ENCODE measurements at places on chromosomes 6 and 20.

DNA sequence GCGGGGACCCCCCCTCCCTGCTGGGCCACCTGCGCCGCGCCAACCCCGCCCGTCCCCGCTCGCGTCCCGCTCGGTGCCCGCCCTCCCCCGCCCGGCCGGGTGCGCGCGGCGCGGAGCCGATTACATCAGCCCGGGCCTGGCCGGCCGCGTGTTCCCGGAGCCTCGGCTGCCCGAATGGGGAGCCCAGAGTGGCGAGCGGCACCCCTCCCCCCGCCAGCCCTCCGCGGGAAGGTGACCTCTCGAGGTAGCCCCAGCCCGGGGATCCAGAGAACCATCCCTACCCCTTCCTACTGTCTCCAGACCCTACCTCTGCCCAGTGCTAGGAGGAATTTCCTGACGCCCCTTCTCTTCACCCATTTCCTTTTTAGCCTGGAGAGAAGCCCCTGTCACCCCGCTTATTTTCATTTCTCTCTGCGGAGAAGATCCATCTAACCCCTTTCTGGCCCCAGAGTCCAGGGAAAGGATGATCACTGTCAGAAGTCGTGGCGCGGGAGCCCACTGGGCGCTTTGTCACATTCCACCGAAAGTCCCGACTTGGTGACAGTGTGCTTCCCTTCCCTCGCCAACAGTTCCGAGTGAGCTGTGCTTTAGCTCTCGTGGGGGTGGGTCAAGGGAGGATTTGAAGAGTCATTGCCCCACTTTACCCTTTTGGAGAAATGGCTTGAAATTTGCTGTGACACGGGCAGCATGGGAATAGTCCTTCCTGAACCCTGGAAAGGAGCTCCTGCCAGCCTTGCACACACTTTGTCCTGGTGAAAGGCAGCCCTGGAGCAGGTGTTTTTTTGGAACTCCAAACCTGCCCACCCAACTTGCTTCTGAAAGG, 2.1 kb downstream of the VEGFA start:
- peak; percentile 28 for DNase-seq

- DNase-seq: no peak
These were observed 44.1 kb upstream of the GCLC start for GRCh38 chr6:53588816-53589509.

DNA sequence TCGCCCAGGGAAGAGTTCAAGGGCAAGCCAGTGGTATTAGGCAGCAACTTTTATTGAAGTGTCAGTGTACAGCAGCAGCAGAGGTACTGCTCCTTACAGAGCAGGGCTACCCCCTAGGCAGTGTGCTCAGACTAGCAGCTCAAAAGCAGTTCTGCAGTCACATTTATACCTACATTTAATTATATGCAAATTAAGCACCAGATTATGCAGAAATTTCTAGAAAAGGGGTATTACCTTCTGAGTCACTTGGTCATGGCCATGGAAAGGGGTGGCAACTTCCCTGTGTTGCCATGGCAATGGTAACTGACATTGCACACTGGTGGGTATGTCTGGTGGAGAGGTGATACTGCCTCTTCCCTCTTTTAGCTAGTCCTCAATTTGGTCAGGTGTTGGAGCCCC, 2.1 kb upstream of the ZKSCAN4 start:
- no peak for DNase-seq

DNA sequence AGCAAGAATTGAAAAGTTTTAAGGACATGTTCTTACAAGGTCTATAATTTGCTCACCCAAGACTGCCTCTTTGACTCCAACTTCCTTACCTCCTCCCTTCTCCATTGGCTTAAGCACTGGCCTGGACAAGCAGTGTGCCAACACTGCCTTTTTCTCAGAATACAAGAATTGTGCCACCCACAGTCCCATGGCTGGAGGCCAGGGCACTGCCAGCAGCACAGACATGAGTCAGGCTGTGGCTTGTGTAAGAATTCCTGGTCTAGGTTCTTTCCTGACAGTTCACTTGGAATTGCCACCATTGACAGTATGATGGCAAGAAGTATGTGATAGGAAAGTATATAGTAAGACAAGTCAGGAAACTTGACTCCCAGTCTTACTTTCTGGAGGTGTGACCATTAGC, 202.7 kb upstream of the MARCKS start:
- no peak for DNase-seq

DNA sequence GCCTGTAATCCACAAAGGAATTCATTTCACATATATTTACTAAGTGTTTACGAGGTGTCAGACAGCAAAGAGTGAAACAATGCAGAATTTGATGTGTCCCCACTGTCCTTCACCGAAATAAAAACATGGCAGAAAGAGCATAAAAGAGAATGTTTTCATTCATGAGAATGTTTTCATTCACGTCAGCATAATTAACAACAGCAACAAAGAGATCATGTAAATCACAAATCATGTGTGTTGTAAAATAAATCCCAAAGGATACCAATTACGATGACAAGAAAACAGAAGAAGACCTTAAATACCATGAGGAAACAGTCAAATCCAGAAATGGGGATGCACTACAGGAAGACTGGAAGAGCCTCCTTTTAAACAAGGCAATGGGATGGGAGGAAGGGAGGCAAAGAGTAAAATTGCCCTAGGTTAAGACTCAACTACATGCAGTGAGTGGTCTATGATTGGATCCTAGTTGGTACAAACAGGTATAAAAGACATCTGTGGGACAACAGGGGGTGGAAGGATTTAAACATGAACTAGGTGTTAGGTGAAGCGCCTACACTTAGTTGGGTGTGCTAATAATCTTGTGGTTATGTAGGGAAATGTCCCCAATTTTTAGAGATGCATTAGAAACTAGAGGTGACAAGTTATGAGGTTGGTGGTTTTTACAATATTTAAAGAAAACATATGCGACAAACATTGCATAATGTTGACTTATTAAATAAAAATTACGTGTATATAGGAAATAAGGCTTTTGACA, 1.5 kb downstream of the ZSCAN31 start:
- no peak for DNase-seq
